ENCODE measurements at places on chromosomes 3 and 15. TPM values are rescaled to one million over a fixed set of nuclear protein-coding genes. Genes with fewer than 3 reads are reported as not detected.

CA12 gene
- total RNA-seq: 2.0 TPM

ATP2B2 gene
- not detected for total RNA-seq

PATL2 gene
- total RNA-seq: not detected

SLC2A2 gene
- not detected for total RNA-seq

ZNF35 gene
- total RNA-seq: 16.6 TPM

GP9 gene
- not detected for total RNA-seq

SEMA7A gene
- total RNA-seq: 1.3 TPM

SENP7 gene
- total RNA-seq: 16.6 TPM

GREM1 gene
- 0.07 TPM for total RNA-seq

CCR2 gene
- not detected for total RNA-seq

KLHL6 gene
- 5.7 TPM for total RNA-seq

NR2F2 gene
- total RNA-seq: 13.6 TPM

TRIM71 gene
- total RNA-seq: not detected
